Glomerular endothelial cell (primary cell): ENCODE measurements at places on chromosomes 11 and 22. TPM values are rescaled to one million over a fixed set of nuclear protein-coding genes. Genes with fewer than 3 reads are reported as not detected.

The EHF gene
- total RNA-seq = not detected in 2 replicates

The PPP2R1B gene
- total RNA-seq = 30.1 and 33.4 TPM in 2 replicates

The CSKMT gene
- 2.4 and 2.5 TPM in 2 replicates for total RNA-seq

The C22orf39 gene
- total RNA-seq = 23.4 and 32.3 TPM in 2 replicates

The SCUBE2 gene
- 0.76 and 1.7 TPM in 2 replicates for total RNA-seq

The KREMEN1 gene
- total RNA-seq = 0.68 and 2.3 TPM in 2 replicates

The AIFM3 gene
- 0.18 TPM in 1 of 2 replicates, not detected in the other for total RNA-seq

The RIMBP3C gene
- 0.44 TPM in 1 of 2 replicates, not detected in the other for total RNA-seq
